HepG2 (cell line): ENCODE measurements at places on chromosomes 5 and 9.
A peak's percentile ranks its signal among the peaks of the same experiment; 100 is the strongest.

DNA sequence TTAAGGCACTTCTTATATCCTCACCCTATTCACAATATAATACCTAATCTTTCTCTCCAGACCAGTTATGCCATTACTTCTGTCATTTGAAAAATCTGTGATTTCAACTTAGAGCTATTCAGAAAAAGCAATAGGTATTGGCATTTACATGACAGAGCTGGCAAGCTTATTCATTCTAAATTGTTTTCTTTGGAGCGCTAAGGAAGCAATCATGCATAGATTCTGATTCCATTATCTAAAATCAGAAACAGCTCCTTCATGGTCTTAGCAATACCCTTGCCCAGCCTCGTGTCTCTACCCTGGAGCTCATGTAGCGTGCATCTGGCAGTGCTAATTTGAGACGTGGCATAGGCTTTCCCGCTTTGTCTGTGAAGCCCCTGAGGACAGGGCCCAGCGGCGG lies 4.5 kb downstream of the SLC1A1 start:
- DNase-seq = no peak

DNA sequence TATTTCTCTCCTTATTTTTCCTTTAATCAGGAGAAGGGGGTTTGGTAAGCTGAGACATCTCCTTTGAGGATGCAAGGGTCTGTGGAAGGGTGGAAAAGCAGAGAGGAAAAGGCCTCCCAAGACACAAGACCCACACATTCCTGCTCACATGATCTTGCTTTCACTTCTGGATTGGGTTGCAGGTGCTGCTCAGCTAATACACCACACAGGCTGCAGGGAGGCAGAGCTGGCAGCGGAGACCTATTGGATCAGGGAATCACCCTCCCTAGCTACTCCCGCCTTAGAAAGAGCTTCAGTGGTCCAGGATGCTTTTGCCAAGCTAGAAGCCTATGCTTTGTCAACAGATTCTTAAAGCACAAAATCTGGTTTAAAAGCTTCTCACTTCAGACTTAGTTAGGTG lies 87.6 kb upstream of the IL33 start:
- no peak for DNase-seq

DNA sequence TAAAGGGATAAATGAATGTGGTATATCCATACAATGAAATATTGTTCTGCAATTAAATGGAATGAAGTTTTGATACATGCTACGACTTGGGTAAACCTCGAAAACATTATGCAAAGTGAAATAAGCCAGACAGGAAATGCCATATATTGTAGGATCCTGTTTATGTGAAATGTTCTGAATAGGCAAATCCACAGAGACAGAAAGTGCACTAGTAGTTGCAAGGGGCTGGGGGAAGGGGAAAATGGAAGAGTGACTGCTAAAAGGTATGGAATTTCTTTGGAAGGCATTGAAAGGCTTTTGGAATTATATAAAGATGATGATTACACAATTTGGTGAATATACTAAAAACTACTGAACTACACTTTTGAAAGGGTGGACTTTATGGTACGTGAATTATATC lies 97.0 kb downstream of the FOXD1 start:
- no peak for DNase-seq

DNA sequence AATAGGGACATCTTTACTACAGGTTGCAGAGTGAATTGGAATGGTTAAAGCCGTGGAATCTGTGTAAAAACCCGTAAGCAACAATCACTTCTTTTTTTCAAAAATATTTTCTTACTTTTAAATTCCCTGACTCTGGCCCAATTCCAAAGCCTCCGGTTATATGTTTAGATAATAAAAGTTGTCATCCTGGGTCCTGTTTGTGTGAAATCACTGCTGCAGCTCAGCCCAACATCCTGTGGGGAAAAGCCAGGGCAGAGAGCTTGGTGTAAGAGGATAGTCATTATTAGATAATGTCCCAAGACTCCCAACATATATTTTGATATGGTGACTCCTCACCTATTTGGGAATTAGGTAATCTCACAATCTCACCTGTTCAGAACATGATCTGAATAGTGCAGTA lies 586.0 kb upstream of the BRINP1 start:
- DNase-seq = no peak

- DNase-seq = no peak
Measured at GRCh38 chr9:2849941-2850340, 6.0 kb upstream of the PUM3 start.

GRCh38 chr5:176619203-176619568 lies 9.2 kb upstream of the GPRIN1 start:
- DNase-seq = peak; percentile 56

DNA sequence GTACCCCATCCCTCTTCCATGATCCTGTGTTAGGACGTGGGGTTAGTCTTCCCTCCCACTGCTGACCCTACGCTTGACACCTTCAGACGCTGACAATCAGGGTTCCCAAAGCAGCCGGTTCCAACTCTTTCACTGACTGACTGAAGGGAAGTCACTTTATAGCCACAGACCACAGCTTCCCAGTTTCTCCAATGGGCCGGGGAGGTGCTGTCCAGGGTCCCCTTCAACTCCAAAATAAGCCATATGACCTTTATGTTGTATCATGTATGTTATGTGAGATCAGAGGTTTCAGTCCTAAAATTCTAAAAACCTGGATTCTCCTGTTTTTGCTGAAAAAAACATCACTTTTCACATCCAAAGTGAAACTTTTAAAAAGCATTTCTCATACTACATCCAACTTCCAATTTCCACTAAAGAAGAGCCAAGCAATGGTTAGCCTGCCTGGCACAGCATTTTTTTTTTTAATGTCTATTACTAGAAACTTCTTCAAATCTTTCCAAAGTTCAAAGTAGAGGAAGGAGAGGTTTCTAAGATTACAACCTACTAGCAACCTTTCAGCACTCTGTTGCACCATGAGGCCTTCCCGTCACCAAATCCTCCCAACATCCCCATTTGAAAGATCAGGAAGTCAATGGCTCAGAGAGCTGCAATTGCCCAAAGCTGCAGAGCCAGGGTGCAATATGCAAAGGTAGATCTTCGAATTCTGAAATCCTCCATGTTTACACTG lies 5.2 kb downstream of the EPB41L4B start:
- no peak for DNase-seq

DNA sequence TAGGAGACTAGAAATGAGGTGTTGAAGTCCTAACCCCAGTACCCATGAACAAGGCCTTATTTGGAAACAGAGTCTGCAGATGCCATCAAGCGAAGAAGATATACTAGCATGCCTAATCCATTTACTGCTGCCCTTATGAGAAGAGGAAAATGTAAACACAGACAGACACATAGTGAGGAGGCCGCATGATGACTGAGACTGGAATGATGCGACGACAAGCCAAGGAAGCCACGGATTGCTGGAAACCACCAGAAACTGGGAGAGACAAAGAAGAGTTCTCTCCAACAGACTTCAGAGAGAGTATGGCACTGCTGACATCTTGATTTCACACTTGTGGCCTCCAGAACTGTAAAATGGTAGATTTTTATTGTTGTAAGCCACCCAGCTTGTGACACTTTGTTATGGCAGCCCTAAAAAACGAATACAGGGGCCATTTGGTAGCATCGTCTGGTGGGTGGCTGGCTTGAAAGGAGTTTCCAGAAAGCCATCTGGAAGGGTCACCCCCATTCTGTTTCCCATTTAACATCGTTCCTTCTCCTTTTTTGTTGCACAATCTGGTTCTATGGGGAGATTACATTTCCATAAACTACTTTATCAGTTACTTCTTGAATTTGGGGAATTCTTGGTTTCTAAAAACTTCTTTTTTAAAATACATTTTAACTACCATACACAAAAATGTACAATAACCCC lies 193.1 kb downstream of the HSD17B3 start:
- no peak for DNase-seq

DNA sequence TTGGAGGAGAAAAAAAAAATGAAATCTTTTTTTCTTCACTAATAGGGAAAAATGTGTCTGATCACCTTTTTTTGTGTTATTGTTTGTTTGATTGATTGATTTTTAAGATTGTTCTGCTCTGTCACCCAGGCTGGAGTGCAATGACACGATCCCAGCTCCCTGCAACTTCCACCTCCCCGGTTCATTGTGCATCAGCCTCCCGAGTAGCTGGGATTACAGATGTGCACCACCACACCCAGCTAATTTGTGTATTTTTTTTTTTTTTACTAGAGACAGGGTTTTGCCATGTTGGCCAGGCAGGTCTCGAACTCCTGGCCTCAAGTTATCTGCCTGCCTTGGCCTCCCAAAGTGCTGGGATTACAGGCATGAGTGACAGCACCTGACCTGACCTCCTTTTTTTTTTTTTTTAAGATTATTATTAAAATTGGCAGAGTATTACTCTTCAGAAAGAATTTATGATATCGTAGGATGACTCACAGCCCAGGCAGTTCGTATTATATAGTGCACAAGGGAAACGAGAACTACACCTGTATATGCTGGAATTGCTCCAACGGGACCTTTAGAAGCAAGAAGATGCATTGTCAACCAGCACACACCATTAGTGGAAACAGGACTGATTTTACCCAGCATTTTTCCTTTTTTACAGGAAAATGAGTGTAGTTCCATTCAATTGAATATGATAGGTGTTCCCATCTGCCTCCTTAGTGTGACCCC lies 27.7 kb downstream of the FUBP3 start:
- no peak for DNase-seq

DNA sequence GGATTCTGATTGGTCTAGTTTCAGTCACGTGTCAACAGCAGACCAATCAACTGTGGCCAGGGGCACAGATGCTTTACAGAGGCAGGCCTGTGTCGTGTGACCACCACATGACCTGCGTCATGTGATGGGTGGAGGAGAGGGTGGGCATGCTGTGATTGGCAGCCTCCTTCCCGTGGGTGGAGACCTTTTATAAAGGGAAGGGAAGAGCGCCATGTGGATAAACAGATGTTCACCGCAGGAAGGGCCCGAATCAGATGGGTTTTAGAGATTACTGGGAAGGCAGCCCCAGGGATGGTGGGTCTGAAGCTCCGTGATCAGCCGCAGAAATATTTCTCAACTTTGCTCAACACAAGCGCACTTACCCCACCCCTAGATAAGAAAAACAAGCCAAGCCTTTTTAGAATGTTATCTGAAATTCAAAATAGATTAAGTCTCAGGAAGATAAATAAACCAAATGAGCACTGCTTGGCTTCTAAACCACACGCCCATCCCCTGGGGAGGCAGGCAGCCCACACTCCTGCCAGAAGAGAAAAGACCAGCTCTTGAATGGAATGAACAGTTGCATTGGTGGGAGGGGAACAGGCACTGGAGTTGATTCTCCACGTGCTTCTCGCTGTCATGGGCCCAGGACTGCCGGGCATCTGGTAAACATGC lies 43.6 kb downstream of the ROPN1L start:
- DNase-seq = no peak

DNA sequence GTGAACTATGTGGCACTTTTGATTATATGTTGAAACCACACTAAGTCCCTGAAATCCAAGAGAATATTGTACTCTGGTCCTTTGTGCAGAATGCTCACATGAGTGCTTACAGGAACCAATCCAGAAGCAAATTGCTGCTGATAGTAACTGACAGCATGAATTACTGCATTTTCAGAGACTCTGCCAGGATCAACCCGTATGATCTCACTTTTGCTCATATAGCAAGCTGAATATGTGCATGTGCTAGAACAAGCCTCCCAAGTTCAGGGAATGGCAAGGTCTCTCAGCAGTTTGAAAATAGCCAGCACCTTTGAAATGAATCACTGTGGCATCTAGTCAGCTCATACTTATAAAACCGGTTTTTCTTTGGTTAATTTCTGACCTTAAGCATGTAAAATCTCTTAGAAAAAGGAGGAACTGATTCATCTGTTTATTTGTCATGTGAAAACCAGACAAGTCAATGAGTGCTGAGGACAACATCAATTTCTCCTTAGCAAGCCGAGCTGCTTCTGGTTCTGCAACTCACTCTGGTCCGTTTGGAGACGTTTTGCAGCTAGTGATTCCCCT lies 215.7 kb upstream of the ELL2 start:
- peak; percentile 40 for DNase-seq

DNA sequence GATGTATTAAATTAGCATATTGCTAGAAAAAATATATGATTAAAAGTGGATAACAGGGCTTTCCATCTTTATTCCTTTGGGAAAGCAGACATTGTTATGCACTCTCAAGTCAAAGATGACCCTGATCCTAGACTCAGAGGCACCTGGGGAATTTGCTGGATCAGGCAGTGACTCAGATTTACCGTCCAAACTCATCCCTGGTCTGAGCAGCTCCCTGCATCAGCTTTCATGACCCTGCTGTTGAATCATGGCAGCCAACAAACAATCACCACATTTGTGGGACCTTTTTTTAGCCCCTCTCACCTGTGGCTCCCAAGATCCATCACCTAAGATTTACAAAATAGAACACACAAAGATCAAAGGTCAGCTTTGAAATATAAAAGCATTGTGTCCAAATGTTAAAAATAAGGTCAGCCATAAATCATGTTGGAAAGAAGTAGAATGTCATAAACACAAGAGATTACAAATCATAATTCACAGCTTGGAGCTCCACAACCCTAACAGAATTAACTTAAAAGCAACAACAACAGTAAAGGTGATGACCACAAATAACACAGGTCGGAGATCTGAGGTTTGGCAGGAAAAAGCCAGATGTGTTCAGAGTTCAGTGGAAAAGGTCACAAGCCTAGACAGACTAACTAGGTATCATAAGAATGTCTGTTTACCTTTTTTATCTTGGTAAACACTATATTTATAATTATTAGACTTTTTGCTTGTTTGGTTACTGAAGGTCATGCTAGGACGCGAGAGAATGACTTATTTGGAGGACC lies 55.5 kb downstream of the ZFAND5 start:
- no peak for DNase-seq

DNA sequence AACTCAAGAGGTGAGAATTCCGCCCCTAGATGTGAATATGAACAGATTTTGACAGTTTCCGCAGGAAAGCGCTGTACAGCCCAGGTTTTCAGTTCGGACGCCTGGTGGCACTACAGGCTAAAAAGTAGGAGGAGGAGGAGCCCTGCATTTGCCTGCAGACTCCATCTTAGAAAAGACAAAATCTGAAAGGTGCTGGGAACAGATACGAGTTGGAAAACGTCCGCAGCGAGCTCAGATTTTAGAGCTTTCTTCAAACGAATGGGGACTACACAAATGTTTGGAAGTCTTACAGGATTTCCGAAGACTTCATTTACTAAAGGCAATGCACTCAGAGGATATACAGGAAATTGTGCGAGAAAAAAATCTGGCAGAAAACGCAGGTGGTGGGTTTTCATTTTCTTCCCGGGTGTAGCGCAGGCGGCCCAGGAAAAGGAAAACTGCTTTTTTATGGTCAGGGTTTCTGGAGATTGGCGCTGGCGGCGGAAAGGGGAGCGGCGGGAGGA lies 9.9 kb upstream of the PCDHB2 start:
- DNase-seq = peak; percentile 72

DNA sequence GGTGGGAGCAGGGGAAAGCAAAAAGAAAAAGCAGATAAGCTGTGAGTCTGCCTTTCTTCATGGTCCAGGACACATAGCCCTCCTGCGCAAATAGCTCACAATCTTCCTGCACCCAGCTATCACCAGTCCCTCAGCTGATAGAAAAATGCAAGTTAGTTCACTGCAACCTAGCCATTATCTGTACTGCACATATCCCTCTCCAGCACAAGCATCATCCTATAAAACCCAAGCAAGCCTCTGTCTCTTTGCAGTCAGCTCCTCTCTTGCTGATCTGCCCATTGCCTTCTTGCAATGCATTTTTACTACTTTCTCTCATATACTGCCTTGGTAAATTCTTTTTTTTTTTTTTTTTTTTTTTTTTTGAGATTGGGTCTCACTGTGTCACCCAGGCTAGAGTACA lies 20.0 kb upstream of the MSANTD3 start:
- no peak for DNase-seq
